ELR (cell line): ENCODE measurements at places on chromosomes 3 and 15.

DNA sequence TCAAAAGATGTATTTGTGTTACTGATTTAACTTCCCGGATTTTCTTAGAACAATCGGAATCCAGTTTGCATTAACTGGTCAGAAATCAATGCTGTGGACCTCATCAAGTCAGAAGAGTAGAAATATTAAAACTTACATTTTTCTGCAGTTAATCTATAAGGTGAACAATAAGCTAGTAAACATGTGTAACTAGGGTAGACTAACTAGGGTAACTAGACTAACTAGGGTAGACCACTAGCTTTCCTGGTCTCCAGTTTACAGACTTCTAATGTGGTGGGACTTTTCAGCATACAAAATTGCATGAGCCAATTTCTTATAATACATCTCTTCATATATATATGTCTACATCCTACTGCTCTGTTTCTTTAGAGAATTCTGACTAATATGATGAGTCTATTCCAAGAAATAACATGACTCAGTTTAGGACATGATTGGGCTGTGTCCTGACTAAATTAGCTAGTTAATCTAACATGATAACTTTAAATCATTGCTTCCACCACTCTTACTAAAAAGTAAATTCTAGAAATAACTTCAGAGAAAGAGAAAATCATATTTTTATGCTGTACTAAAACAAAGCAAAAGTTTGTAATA is 5.3 kb downstream of the PLSCR2 start:
- peak; percentile 74 for DNase-seq

DNA sequence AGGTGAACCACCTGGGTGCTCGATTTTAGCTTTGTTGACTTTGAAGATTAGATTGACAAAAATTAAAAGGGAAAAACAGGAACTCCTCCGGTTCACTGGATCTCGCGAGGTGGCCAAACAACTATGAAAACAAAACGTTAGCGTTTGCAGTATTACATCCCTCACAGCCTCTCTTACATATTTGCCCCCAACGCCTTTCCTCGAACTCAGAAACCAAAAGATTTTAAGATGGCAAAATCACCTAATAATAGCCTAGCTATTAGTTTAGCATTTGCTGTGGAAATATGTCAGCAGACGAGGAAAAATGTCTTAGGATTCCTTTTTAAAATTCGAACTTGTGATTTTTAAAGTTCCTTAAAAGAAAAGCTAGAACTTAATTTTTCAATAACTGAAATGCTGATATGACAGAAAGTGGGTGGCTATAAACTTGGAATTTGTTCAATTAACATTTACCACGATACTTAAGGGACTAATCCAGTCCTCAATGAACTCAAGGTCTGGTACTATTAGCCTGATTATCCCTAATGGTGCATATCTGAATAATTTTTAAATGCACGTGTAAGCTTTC is 491 bp upstream of the SENP7 start:
- DNase-seq: no peak

- no peak for DNase-seq
Measured at GRCh38 chr15:35455201-35455600, 90.8 kb downstream of the DPH6 start.

DNA sequence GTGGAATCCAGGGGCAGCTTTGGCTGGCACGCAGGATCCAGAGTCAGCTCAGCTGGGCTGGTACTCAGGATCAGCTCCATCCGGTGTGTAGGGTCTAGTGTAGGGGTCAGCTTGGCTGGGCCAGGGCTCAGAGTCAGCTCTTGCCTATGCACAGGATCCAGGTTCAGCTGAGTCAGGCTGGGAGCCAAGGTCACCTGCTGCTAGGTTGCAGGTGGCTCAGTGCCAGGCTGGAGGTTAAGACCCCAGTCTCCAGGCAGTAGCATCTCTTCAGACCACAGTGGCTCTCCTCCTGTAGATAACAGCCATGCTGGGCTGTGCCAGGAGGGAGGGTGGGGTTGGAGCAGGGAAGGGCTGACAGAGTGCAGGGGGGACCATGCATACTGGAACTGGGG is 1.8 kb downstream of the HYAL3 start:
- no peak for DNase-seq

DNA sequence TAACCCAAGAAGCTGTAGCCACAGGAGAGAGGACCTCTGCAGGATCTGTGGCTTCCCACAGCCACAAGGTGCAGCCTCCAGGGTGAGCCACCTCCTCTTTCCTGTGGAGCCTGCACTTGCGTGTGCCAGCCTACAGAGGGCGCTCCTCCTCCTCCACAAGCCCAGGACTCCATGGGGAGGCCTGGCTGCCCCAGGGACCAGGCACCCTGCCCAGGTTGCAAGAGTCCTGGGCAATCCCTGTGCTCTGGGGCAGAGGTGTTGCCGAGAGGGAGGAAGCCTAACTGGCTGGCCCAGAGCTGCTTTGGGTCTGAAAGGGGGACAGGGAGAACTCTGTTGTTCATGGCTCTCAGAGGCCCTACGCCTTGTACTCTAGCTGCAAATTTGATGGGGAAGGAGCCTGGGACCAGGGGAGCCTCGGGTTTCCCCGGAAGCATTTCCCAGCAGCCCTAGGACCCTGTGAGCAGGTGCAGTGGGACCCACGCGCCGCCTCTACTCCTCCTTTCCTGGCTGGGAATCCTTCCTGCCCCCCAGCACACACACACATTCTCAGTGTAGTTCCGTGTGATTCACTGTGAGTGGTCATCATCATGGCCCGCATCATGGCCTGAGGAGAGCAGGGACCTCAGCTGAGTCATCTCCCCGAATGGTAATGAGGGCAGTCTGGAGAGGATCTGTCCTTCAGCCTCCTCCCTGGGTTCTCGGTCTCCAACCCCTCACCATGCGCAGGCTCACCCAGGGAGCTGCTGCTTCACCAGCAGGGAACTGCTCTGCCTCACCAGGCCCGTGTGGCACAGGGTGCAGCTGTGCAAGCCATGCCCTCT is 24.3 kb downstream of the TBC1D21 start:
- DNase-seq: peak; percentile 97

DNA sequence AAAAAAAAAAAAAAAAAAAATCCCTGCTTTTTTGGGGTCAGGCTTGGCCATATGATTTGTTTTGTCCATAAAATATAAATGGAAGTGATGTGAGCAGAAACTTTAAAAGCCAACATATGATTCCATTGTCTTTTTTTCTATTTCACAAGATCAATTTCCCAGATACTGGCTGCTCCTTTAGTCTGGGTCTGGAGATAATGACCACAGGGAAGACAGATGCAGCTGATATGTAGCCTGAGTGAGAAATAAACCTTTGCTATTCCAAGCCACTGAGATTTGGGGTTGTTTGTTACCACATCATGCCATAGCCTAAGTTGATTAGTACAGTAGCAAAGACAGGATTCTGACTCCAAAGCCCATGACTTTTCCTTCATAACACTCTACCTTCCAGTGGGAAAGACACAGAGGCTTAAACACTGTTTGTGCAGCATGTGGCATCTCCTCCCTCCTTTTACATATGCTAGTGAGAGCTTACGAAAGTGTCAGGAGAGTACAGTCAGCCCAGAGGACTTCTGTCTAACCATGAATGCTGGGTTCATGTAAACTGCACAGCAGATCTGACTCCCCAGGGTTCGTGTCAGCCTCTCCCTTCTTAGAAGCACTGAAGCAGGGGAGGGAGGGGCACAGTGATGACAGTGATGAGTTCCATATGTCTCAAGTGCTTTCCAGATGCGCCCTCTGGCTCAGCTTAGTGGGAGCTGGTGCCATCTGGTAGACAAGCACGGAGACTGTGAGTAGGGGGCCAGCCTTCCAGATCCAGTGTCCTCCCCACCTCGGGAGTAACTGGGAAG is 36.7 kb upstream of the SLC7A14 start:
- peak; percentile 63 for DNase-seq

- no peak for DNase-seq
Measured at GRCh38 chr3:122760453-122761271, 33.0 kb downstream of the HSPBAP1 start.

DNA sequence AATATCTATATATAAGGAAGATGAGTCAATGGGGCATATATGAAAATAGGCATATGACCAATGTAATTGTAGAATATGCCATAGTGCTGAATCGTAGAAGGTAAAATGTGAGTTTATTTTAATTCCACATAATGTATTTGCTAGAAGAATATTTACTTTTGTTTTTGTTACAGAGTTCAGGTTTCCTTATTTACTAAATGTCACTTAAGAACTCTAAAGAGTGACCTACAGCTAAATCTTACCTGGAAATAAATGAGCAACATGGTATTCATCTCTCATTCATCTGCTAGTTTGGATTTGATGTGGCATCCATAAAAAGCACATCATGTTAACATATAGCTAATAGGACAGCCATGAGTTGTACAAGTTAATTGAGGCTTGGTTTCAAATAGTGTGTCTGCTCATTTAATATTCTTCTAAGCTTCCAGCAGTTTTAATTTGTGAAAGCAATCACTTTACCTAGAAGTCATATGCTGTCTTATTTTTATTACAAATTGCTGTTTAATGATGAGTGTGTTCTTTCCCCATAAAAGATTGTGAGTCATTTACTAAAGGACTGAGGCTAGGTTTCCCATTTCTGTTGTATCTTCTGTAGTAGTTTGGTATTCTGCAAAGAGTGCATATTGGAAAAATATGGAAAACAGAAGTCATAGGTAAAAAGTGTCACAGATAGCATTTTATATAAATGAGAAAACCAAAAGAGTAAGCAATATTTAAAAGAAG is 222.1 kb upstream of the POU1F1 start:
- DNase-seq: peak; percentile 35

- no peak for DNase-seq
Measured at GRCh38 chr3:49183873-49184272, 12.5 kb downstream of the KLHDC8B start.

- DNase-seq: peak; percentile 46
Measured at GRCh38 chr15:68642491-68642845, 63.7 kb downstream of the CORO2B start.

- DNase-seq: peak; percentile 93
Measured at GRCh38 chr3:170714562-170715535, 129.0 kb upstream of the SLC7A14 start.

GRCh38 chr3:46112296-46112695 is 85.0 kb upstream of the XCR1 start:
- DNase-seq: peak; percentile 94
